Activated CD4-positive, alpha-beta T cell treated with anti-CD3 and anti-CD28 coated beads for 36 hours (primary cell): ENCODE measurements at places on chromosomes 7 and 10. TPM values are rescaled to one million over a fixed set of nuclear protein-coding genes. Genes with fewer than 3 reads are reported as not detected.

The HIP1 gene
- 4.1 TPM for total RNA-seq

The RAMP3 gene
- not detected for total RNA-seq

DNA sequence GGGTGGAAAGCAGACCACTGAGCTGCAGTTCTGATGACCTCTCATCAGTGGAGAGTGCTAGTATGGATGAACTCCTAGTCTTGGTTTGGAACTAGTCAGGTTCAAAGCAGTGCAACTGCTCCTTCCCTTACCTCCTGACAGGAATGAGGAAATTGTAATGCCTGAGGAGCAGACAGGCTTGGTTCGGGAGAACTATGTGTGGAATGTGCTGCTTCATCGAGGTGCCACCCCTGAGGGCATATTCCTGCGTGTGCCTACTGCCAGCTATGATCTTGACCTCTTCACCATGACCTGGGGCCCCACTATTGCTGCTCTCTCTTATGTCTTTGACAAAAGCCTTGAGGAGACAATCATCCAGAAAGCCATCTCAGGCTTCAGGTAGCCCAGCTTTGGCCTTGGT is 27.4 kb upstream of the NFKB2 start:
- DNase-seq: no peak

The CACNB2 gene
- total RNA-seq: not detected
